ENCODE measurements at places on chromosomes 13 and 19.

GRCh38 chr13:80040981-80041317 lies 300.0 kb downstream of the SPRY2 start:
- DNase-seq: no peak

- no peak for DNase-seq
Observed at GRCh38 chr13:74794147-74794546, 659.9 kb upstream of the KLF12 start.

GRCh38 chr13:31742097-31742734 lies 2.9 kb downstream of the RXFP2 start:
- peak; percentile 22 for DNase-seq

- DNase-seq: peak; percentile 41
Observed at GRCh38 chr13:100506600-100507422, 81.8 kb downstream of the GGACT start.

GRCh38 chr13:76733671-76734070 lies 152.5 kb downstream of the KCTD12 start:
- no peak for DNase-seq

- no peak for DNase-seq
Observed at GRCh38 chr13:20157151-20157796, 3.6 kb downstream of the GJA3 start.

DNA sequence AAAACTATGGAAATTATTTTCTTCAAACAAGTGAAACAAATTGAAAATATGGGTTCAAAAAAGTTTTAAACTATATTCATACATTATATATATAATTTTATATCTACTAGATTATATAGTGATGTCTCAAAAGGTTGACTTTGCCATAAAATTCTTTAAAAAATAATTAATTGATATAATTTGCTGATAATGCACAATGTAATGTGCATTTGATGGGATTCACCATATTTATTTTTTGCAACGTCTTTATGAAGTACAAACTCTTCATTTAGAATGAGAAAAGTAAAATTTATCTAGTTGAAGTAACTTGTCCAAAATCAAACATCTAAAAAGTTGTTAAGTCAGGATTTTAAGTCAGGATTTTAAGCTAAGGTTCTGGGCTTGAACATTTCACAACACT lies 1954.5 kb upstream of the PCDH20 start:
- no peak for DNase-seq

- DNase-seq: no peak
Observed at GRCh38 chr13:111116856-111117255, 1.7 kb downstream of the ARHGEF7 start.

GRCh38 chr19:43799502-43800142 lies 2.6 kb downstream of the LYPD5 start:
- no peak for DNase-seq

- DNase-seq: no peak
Observed at GRCh38 chr13:39876258-39876657, 220.8 kb downstream of the COG6 start.

DNA sequence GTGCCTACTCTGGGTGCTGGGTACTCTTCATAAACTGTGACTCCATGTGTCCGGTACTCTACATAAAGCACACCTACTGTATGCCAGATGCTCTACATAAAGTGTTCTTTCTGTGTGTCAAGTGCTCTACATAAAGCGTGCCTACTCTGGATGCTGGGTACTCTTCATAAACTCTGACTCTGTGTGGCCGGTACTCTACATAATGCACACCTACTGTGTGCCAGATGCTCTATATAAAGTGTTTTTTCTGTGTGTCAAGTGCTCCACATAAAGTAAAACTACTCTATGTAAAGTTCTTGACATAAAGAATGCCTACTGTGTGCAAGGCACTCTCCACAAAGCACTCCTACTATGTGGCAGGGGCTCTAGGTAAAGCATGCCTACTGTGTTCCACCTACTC lies 1.8 kb upstream of the CYP4F11 start:
- DNase-seq: no peak

- no peak for DNase-seq
Observed at GRCh38 chr19:38838208-38838985, 6.8 kb upstream of the ECH1 start.

GRCh38 chr19:29813642-29814041 lies 1.9 kb downstream of the CCNE1 start:
- DNase-seq: no peak

GRCh38 chr13:112891477-112892401 lies 77.3 kb upstream of the MCF2L start:
- DNase-seq: no peak

DNA sequence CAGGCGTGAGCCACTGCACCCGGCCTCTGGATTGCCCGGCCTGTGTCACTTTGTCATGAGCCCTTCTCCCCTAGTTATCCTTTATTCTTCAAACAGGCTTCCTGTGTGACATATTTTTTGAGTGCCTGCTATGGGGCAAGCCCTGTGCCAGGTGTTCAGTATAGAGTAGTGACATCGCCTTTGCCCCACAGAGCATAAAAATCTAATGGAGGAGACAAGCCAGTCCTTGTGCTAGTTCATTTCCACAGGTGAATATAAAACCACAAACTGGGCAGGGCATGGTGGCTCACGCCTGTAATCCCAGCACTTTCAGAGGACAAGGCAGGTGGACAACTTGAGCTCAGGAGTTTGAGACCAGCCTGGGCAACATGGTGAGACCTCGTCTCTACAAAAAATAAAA lies 43.2 kb downstream of the BBC3 start:
- no peak for DNase-seq

- DNase-seq: no peak
Observed at GRCh38 chr13:67630640-67631039, 400.5 kb upstream of the PCDH9 start.

DNA sequence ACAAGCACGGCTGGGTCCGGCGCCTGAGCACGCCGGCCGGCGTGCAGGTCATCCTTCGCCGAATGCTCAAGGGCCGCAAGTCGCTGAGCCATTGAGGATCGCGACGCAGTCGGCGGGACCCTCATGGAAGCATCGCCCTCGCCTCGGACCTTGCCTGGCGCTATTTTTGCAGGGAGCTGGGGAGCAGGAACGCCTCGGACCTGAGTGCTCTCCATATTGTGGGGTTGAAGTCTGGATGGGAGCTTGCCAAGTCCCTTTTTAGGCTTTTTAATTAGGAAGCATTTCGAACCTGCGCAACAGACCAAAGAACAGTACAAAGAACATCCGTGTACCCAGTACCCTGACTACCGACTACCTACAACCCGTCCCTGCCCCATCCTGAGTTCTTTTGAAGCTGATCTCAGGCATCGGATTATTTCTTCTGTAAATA lies 628 bp downstream of the MRPL34 start:
- DNase-seq: no peak

- no peak for DNase-seq
Observed at GRCh38 chr19:41455936-41456335, 13.0 kb downstream of the ERICH4 start.

GRCh38 chr13:100361504-100361903 lies 227.1 kb downstream of the GGACT start:
- DNase-seq: no peak

DNA sequence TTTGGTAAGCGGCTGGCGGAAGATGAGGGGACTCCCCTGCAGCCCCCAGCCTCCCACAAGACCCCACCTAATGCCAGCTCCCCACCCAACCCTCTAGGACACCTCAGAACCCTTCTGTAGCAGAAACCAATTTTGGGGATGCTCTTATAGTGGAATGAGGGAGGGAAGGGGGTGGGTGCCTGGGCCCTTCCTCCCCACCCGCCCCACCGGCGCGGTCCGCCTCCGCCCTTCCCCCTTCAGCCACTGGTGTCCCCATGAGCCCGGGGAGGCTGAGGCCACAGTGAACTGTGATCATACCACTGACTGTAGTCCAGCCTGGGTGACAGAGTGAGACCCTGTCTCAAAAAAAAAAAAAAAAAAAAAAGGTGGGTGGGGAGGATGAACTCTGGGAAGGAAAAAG lies 16.2 kb downstream of the TLE6 start:
- DNase-seq: no peak

DNA sequence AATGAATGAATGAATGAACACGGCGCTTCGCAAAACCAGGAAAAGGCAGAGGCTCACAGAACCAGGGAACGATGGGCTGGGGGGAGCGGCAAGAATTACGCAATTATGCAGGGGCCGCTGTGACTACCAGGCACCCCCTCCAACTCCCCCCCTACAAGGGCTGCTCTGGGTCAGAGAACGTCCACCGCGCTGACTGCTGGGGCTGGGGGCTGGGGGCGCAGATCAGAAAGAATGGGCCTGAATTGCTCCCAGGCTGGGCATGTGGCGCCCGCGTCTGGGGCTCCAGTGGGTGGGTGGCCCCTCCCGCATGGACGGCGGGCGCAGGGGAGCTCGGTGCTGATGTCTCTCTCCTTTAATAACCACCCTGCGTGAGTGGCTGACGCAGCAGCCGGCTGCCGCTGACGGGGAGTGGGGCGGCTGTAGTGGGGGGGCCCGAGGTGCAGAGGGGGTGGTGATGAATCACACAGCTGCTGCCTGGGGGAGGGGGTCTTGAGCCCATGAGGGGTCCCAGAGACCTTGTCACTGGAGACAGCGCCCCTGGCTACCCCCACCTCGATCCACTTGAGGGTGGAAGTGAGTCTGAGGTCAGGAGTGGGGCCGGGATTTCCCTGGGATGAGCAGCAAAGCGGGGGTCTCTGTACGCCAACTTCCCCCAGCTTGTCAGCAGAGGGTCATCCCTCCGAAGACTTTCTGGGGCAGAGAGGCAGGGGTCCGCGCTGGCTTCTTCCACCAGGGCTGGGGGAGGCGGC lies 1.5 kb upstream of the CIRBP start:
- no peak for DNase-seq

DNA sequence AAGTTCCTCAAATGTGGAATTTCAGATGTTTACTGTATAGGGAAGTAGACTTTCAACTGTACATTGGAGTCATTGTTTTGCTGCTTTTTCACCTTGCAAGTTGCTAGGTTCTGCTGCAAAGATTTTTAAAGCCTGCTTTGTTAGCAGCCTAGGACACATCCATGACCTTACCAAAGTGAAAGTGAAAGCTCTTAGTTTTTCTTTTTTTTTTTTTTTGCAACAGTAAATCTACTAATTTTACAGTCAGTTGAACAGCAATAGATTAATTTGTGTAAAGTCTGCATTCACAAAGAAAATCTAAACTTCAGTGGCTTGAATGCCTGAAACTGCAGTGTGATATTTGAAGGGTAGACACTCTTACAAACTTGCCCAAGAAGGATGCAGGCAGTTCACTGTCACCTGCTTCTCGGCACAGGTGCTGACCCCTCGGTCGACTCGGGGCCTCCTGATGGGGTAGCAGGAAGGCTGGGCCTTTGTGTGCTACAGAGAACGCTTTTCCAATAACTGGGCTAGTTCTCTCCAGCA lies 5.0 kb upstream of the MTIF3 start:
- DNase-seq: no peak

DNA sequence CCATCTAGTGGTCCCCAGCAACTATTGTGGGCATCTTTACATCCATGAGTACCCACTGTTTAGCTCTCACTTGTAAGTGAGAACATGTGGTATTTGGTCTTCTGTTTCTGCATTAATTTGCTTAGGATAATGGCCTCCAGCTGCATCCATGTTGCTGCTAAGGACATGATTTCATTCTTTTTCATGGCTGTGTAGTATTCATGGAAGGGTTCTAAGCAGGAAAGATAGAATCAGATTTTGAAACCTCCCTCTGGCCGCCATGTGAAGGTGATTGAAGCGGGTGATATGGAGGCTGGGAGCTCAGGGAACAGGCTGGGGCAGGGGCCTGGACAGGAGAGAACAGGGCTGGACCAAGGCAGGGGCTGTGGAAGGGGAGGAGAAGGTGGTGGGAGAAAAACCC lies 20.1 kb downstream of the LTBP4 start:
- DNase-seq: no peak

- DNase-seq: no peak
Observed at GRCh38 chr13:90577726-90578125, 769.8 kb upstream of the MIR17HG start.

DNA sequence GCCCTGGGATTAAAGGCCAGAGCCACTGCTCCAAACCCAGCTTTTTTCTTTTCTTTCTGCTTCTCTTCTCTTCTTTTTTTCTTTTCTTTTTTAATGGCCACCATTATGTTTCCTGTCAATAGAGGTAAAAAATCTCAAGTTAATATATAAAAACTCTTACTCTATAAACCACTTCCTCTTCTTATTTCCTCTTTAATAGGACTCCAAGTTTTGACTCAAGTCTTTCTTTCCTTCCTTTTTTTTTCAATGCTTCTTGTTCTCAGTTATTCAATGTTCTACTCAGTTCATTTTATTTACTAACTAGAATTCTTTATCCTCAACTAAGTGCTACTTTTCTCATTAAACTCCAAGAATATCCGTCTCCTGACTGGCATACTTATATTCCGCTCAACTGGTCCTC lies 27.1 kb upstream of the MYCBP2 start:
- no peak for DNase-seq

DNA sequence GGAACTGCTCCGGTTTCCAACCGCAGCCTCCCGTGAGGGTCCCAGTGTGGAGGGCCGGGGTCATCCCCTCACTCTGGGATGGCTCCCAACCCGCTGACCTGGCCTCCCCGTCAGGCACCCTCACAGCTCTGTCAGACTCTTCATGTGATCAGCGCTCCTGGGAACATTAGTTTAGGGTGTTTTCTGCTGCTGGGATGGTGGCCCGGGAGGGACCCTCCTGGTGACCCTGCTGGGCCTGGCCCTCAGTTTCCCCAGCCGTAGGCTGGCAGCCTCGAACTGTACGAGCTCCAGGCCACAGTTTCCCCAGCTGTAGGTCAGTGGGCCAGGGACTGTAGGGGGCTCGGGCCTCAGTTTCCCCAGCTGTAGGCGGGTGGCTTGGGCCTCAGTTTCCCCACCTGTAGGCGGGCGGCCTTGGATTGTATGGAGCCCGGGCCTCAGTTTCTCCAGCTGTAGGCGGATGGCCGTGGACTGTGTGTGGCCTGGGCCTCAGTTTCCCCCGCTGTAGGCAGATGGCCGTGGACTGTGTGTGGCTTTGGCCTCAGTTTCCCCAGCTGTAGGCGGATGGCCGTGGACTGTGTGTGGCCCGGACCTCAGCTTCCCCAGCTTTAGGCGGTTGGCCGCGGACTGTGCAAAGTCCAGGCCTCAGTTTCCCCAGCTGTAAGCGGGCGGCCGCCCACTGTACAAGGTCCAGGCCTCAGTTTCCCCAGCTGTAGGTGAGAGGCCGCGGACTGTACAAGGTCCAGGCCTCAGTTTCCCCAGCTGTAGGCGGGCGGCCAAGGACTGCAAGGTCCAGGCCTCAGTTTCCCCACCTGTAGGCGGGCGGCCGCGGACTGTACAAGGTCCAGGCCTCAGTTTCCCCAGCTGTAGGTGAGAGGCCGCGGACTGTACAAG lies 1.3 kb upstream of the PTBP1 start:
- no peak for DNase-seq

Data from NCI-H187 (cell line).